ENCODE measurements at places on chromosomes 12 and 14.

- no peak for DNase-seq
These were observed 485.7 kb downstream of the ZFP36L1 start for GRCh38 chr14:68306934-68307789.

DNA sequence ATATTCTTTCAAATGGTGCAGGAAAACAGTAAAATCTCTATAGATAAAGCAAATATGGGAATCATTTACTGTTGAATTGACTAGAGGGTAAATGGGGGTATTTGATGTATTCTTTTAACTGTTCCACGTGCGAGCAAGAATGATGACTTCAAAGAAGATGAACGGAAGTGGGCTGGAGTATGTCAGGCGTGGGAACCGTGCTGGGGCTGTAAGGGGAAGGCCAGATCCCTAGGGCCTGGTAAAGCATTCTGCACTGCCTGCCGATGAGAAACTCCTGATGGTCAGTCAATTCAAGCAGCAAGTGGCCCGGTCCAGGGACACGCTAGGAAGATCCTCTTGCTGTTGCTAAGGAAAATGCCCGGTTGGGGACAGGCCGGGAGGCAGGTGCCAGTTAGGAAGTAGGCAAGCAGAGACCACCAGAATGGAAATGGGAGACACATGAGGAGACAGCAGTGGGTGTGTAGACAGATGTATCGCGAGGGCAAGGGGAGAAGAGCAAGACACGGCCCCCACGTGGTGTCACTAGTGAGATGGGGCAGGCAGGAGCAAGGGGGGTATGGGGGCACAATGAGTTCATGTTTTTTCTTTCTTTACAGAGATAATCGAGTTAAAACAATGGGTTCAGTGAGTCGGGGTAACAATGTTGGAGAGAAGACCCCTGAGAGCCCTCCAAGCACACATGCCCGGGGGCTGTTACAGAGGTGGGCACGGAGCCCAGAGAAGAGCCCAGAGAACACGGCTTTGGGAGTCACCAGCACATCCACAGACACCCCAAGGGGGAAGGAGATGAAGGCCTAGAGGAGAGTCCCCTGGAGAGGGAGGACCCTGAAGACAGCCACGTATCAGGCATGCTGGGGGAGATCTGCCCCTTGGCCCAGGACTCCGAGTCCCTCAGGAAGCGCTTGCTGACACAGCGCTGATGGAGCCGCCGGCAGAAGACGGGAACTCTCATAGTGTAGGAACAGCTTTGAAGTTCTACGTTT is 37.2 kb downstream of the FBXO21 start:
- DNase-seq: no peak

DNA sequence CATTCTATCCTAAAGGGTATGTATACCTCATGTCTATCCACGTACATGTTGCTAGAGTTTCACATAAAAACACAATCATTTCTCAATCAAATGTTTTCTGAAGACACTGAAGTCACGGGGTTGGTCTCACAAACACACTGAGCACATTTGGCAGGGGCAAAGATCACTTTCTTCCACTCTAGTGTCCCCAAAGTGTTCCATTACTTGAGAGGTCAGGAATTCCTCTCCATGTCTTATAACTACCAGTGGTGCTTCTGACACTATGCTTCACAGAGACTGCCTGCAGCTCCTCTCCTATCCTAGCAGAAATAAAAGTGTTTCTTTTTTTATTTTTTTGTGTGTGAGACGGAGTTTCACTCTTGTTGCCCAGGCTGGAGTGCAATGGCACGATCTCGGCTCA is 19.1 kb downstream of the ZFYVE1 start:
- DNase-seq: no peak

- no peak for DNase-seq
These were observed 48.6 kb downstream of the IRAK3 start for GRCh38 chr12:66237505-66238175.

DNA sequence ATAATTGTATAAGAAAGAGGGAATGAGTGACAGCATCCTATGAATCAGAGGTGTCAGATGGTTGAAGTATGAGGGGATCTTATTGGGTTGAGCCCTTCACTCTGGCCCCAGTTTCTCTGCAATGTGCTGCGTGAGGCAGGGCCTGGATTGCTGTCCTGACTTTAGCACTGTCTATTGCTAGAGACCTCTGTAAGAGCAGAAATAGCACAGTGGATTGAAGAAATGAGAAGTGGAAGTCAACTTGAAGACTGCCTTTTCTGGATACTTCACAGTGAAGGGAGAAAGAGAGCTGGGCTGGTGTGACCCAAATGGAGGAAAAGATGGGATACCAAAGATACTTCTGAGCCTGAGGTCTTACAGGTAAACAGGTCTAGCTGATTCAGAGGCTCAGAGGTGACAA is 5.8 kb downstream of the ASCL4 start:
- DNase-seq: no peak

DNA sequence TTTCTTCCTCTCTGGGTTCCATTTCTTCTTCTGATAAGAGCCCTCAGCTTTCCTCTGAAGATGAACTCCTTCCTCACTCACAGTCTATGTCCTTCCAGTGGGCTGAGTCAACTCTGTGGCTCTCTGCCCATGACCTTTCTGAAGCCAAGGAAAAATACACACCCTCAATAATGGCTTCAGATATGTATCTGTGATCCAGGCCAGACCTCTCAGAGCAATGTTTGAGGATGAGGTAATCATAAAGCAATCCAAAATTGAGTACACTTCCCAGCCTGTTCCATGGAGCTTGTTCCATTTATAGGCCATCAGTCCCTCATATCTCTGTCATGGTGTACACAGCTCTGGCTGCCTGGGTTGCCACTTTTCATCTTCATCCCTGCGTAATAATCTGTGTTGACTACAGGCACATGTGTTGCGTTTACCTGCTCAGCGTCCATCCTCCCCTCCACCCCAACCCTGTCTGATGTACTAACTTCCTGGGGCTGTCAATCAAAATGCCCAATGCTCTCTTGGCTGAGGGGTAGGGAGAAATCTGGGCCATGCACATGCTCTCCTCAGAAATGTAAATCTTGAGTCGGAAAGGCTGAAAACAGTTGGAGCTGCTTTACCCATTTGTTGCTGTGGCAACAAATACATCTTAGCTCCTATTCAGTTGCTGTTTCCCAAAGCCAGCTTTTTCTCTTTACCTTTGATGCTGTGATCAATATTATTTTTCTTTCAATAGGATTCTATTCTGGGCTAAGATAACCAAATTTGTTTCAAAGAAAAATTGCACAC is 377.8 kb upstream of the TMEM132C start:
- no peak for DNase-seq
